PC-3 (cell line): ENCODE measurements at places on chromosomes 1 and 21. TPM values are rescaled to one million over a fixed set of nuclear protein-coding genes. Genes with fewer than 3 reads are reported as not detected.

- H3K27ac ChIP-seq, result 0 out of 2 replicates have a peak overlapping the region, but pooled peaks have one; percentile 8
- no peaks in the 10 kb centered on the region for H3K36me3 ChIP-seq
- no peak overlapping the region for H3K4me3 ChIP-seq
- no peak for DNase-seq
Observed at GRCh38 chr1:93839753-93840152, 39.3 kb downstream of the DNTTIP2 start.

DNA sequence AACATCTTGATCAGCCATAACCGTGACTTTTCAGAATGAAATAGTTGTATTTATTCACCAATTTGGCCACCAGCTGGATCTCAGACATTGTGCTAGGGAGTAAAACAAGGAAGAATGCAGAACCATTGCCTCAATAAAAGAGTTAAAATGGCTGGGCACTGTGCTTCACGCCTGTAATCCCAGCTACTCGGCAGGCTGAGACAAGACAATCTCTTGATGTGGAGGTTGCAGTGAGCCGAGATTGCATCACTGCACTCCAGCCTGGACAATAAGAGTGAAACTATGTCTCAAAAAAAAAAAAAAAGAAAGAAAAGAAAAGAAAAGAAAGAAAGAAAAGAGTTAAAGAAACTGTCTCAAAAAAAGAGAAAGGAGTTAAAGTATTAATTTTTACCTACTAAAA is 199.5 kb downstream of the TPR start:
- DNase-seq, result no peak
- H3K36me3 ChIP-seq, result no peaks in the 10 kb centered on the region
- H3K27ac ChIP-seq, result no peak overlapping the region
- no peak overlapping the region for H3K4me3 ChIP-seq
- H3K4me1 ChIP-seq, result peaks cover 17% of the 10 kb centered on the region
- H3K27me3 ChIP-seq, result no peaks in the 10 kb centered on the region

- H3K4me1 ChIP-seq, result peaks cover 24% of the 10 kb centered on the region
- H3K27ac ChIP-seq, result no peak overlapping the region
- H3K27me3 ChIP-seq, result no peaks in the 10 kb centered on the region
- H3K36me3 ChIP-seq, result peaks cover 2% of the 10 kb centered on the region; the same call in 1 of the 2 replicates
- H3K4me3 ChIP-seq, result no peak overlapping the region
Observed at GRCh38 chr1:115647047-115647446, 5.3 kb downstream of the VANGL1 start.

- H3K4me3 ChIP-seq, result no peak overlapping the region
- H3K36me3 ChIP-seq, result no peaks in the 10 kb centered on the region
- no peak for DNase-seq
Observed at GRCh38 chr1:31668303-31668883, 23.7 kb upstream of the PEF1 start.

GRCh38 chr1:24201941-24202440 is 14.9 kb upstream of the IFNLR1 start:
- H3K27me3 ChIP-seq, result no peaks in the 10 kb centered on the region
- H3K36me3 ChIP-seq, result no peaks in the 10 kb centered on the region
- peak overlapping the region; percentile 88 for H3K27ac ChIP-seq
- peaks cover 33% of the 10 kb centered on the region for H3K4me1 ChIP-seq

DAB1 gene
- not detected in 2 replicates for total RNA-seq

SARS1 gene
- total RNA-seq, result 146 and 158 TPM in 2 replicates

- no peaks in the 10 kb centered on the region for H3K36me3 ChIP-seq
- H3K4me3 ChIP-seq, result no peak overlapping the region
- no peak overlapping the region for H3K27ac ChIP-seq
- H3K27me3 ChIP-seq, result no peaks in the 10 kb centered on the region
- H3K4me1 ChIP-seq, result peaks cover 7% of the 10 kb centered on the region; the same call in 1 of the 2 replicates
- DNase-seq, result no peak
Observed at GRCh38 chr1:109932679-109933078, 22.0 kb downstream of the CSF1 start.

DNA sequence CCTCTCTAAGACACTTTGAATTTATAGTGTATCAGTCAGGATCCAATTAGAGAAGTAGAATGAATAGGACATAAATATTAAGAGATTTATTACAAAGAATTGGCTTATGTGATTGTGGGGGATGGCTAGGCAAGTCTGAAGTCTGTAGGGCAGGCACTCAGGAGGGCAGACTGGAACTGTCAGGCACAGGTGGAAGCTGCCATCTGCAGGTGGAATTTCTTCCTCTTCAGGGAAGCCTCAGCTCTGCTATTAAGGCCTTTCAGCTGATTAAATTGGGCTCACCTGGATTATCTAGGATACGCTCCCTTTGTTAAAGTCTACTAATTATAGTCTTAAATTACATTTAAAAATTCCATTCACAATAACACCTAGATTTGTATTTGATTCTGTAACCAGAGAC is 92.0 kb upstream of the HAO2 start:
- DNase-seq, result peak; percentile 55
- H3K36me3 ChIP-seq, result no peaks in the 10 kb centered on the region
- no peaks in the 10 kb centered on the region for H3K27me3 ChIP-seq
- H3K4me3 ChIP-seq, result no peak overlapping the region
- no peak overlapping the region for H3K27ac ChIP-seq

NMNAT2 gene
- 6.0 and 6.6 TPM in 2 replicates for total RNA-seq

CTSS gene
- 0.46 TPM in 1 of 2 replicates, not detected in the other for total RNA-seq

DNA sequence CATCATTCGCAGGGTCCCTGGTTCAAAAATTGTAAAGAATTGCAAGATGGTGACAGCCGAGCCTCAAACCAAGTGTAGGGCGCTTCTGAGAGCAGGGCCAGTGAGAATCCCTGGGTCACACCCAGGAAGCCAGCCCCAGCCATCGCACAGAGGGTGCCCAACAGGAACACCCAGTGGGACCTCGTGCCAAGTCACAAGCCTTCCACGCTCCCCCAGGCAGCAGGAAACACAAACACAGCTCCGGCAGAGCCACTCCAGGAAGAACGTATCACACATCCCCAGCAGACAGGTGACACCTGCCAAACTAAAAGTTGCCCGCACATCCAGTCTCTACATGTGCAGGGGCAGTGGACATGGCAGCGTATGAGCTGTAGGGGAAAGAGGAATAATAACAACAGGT is 20.2 kb downstream of the DHRS3 start:
- peak overlapping the region; percentile 98 for H3K27ac ChIP-seq
- no peaks in the 10 kb centered on the region for H3K27me3 ChIP-seq

LBR gene
- total RNA-seq, result 35.1 and 42.0 TPM in 2 replicates

DNA sequence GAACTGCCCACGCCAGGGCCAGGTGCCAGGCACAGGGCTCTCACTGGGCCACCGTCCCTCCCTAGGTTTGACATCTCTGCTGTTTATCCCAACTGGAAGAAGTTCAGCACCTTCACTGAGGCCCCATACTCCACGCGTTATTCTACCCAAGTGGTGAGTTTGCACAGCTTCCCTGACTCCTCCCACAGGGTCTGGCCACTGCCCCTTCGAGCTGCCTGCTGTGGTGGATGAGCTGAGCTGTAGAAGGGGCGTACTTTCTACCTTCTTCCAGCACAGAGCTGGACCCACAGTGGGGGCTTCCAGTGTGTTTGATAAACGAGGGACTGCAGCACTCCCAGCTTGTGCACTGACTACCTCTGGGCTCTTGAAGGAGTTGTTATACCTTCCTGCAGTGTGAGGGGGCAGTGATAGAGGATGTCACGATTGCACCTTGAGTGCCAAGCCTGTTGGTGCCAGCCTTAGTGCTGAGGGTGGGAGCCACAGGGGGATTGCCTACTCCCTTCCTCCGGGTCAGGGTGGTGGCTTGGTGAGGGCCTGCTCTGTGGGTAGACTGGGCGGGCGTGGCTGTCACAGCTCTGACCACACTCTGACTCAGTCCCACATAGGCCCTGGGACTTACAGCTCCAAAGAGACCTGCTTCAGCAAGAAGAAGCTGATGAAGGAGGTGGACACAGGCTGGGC is 5.9 kb upstream of the TTC22 start:
- no peaks in the 10 kb centered on the region for H3K36me3 ChIP-seq
- H3K4me1 ChIP-seq, result peaks cover 38% of the 10 kb centered on the region
- peak overlapping the region; percentile 39 for H3K27ac ChIP-seq
- H3K4me3 ChIP-seq, result no peak overlapping the region

GRCh38 chr1:37290718-37291117 is 183.7 kb upstream of the ZC3H12A start:
- H3K36me3 ChIP-seq, result no peaks in the 10 kb centered on the region
- H3K4me3 ChIP-seq, result no peak overlapping the region
- H3K27me3 ChIP-seq, result peaks cover 68% of the 10 kb centered on the region
- no peaks in the 10 kb centered on the region for H3K4me1 ChIP-seq

- no peak overlapping the region for H3K4me3 ChIP-seq
- no peak overlapping the region for H3K27ac ChIP-seq
- no peaks in the 10 kb centered on the region for H3K27me3 ChIP-seq
Observed at GRCh38 chr1:177920091-177920490, 49.8 kb downstream of the SEC16B start.

FAM151A gene
- not detected in 2 replicates for total RNA-seq

DNA sequence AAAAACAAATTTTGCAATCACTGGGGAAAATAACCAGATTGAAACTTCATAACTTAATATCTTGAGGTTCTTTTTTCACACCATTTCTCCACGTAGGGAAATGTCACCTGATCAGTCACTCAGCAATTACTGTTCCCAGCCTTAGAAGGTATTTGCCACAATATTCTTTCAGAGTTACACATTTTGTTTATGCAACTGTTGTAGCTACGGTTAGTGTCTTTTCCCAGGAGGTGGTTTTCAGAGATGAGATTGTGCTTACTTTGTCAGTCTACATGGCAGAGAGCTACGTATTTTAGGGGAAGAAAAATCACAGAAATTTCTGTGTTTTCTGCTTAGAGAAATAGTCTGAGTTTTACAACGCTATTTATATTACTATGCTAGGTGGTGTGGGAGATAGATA is 792.8 kb upstream of the B3GALT2 start:
- no peaks in the 10 kb centered on the region for H3K27me3 ChIP-seq
- H3K4me1 ChIP-seq, result no peaks in the 10 kb centered on the region
- H3K4me3 ChIP-seq, result no peak overlapping the region
- H3K36me3 ChIP-seq, result no peaks in the 10 kb centered on the region

DNA sequence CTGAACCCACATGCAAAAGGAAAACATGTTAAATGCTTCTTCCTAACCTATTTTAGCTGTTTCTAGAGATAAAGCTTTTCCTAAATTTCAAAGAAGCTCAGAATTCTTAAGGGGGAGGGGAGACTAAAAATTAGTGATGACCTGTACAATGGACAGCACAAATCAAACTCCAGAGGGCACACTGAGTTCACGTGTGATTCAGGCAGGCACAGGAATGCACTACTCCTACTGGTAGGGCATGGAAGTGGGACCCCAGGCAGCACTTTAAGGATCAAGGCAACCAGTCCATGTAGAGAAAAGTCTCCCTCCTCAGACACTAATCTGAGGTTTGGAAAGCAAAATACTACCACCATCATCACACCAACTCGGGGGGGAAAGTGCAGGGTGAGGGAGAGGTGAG is 31.3 kb upstream of the CLCA4 start:
- DNase-seq, result peak; percentile 62
- H3K27me3 ChIP-seq, result 0 out of 2 replicates have a peak, but pooled peaks cover 4% of the 10 kb centered on the region
- no peaks in the 10 kb centered on the region for H3K36me3 ChIP-seq
- H3K4me1 ChIP-seq, result peaks cover 13% of the 10 kb centered on the region

GRCh38 chr1:181113059-181113641 is 24.6 kb downstream of the IER5 start:
- H3K27me3 ChIP-seq, result no peaks in the 10 kb centered on the region
- H3K27ac ChIP-seq, result peak overlapping the region; percentile 100
- peak; percentile 88 for DNase-seq
- H3K4me3 ChIP-seq, result peak overlapping the region; percentile 51; the same call in 1 of the 2 replicates
- peaks cover 57% of the 10 kb centered on the region for H3K4me1 ChIP-seq
- no peaks in the 10 kb centered on the region for H3K36me3 ChIP-seq

- H3K36me3 ChIP-seq, result no peaks in the 10 kb centered on the region
- DNase-seq, result no peak
- H3K4me3 ChIP-seq, result no peak overlapping the region
- no peaks in the 10 kb centered on the region for H3K27me3 ChIP-seq
- no peak overlapping the region for H3K27ac ChIP-seq
- peaks cover 16% of the 10 kb centered on the region; the same call in 1 of the 2 replicates for H3K4me1 ChIP-seq
Observed at GRCh38 chr1:202835548-202836072, 24.9 kb downstream of the PCAT6 start.

DNA sequence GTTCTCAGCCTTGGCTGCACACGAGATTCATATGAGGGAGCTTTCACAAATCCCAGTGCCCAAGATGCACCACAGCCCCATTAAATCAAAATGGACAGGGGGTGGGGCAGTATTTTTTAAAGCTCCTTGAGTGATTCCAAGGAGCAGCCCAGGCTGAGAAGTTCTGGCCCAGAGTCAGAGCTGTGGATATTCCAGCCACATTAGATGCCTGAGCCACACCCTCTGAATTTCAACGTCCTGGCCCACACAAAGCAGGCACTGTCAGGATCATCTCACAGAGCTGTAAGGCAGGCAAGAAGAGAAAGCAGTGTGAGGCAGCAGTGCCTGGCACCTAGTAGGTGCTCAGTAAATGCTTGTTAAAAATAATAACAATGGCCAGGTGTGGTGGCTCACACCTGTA is 37.4 kb downstream of the PAX7 start:
- H3K27me3 ChIP-seq, result no peaks in the 10 kb centered on the region
- peak overlapping the region; percentile 52; the same call in 1 of the 2 replicates for H3K4me3 ChIP-seq
- H3K27ac ChIP-seq, result peak overlapping the region; percentile 99
- peak; percentile 86 for DNase-seq
- peaks cover 69% of the 10 kb centered on the region for H3K4me1 ChIP-seq

DNA sequence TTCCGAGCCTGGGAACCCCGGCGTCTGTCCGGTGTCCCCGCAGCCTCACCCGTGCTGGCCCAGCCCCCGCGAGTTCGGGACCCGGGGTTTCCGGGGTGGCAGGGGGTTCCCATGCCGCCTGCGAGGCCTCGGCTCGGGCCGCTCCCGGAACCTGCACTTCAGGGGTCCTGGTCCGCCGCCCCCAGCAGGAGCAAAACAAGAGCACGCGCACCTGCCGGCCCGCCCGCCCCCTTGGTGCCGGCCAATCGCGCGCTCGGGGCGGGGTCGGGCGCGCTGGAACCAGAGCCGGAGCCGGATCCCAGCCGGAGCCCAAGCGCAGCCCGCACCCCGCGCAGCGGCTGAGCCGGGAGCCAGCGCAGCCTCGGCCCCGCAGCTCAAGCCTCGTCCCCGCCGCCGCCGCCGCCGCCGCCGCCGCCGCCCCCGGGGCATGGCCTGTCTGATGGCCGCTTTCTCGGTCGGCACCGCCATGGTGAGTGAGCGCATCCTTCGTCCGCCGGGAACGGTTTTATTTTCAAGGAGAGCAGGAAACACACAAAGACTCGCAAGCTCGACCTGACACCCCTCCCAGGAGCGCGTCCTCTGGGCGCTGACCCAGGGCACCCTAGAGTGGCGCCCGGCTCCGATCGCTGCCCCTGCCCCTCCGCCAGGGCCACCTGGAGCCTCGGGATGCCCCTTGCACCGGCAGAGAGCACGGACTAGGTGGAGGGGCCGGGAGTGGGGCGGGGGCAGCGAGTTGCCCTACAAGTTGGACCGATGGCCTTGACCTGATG is at the start of gene ABCG1:
Gene ABCG1 (plus strand): TSS at position 305 of the 770 bp plus-strand sequence. CDS start 123 bp downstream, at position 428.
- H3K27me3 ChIP-seq, result no peaks in the 10 kb centered on the region
- H3K27ac ChIP-seq, result no peak within 1 kb of the TSS
- no peaks in the 10 kb centered on the region for H3K36me3 ChIP-seq
- H3K4me3 ChIP-seq, result peak within 1 kb of the TSS; percentile 66
- peak; percentile 42 for DNase-seq

CGN gene
- 13.3 and 20.1 TPM in 2 replicates for total RNA-seq

ERO1B gene
- total RNA-seq, result 0.46 and 0.95 TPM in 2 replicates
